ENCODE measurements at places on chromosomes 16 and 17.

DNA sequence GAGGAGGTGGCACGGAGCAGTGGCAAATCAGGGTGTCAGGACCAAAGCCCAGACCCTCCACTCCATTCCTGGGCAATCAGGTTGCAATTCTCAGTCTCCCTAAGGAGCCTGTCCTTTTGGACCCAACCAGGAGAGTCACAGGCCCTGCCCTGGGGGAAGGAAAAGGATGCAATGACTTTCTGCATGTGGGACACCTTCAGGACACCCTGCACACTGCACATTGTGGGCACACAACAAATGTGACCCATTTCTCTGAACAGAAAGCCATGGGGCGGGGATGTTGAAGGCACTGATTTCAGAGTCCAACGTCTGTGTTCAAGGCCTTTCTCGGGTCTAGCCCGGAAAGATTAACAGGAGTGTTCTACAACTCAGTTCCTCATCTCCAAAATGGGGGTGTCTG is 286.2 kb upstream of the FOXF1 start:
- no peak for DNase-seq

DNA sequence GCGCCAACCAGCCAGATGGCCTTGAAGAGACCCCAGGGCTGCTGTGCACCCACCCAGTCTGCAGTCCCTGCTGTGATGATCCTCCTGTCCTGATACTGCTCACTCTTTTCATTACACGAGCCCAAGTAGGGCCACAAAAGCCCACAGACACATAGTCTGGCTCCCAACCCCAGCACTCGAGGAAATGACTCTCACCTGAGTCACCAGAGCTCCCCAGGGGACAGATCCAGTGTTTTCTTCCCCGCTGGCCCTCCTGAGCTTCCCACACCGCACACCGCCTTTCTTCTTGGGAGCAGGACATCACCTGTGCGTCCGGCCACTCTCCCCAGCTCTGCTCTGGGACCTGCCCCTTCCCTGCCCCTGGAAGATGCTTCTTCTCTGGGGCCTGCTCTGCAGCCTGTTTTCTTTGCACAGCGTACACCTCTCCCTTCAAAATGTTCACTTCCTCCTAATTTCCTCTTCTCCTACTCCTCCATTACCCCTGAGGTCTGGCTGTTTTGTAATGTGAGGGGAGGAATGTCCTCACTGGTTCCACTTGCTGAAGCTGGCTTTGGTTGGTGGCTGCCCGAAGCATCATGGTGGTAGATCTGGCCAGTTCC is 2.0 kb upstream of the SCN4A start:
- DNase-seq, result no peak

DNA sequence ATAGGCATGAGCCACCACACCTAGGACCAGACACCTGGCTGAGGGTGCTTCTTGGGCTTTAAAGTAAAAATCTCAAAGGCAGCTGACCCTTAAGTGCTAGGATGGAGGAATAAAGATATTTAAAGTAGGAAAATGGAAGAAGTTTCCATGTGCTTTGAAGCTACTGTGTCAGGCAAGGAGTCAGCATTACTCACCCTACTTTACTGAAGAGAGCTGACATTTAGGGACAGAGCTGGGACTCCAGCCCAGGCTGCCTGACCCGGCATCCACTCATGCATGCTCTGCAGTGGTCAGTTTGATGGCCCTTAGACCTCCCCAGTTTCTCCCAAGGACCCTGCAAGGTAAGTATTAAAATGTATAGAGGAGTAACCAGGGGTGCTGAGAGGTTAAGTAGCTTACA is 124.7 kb upstream of the PLCG2 start:
- DNase-seq, result no peak

- no peak for DNase-seq
Measured at GRCh38 chr17:58617563-58617962, 74.3 kb downstream of the TEX14 start.

DNA sequence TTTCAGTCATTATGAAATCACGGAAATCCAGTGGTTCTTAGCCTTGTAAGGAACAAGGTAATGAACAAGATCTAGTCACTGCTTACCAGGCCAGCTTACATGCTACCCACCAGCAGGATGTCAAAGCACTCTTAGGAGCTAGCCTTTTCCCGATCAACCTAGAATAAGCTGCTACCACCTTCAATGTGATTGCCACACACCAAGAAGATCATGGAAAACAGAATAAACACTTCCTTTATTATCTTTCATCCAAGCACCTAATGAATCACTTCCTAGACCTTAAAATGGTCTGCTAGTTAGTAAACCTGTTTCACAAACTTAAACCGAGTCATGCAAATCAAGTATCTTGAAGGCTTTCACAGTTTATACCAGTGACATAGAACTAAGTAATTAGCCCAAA is 5.0 kb downstream of the BBS2 start:
- DNase-seq, result no peak

DNA sequence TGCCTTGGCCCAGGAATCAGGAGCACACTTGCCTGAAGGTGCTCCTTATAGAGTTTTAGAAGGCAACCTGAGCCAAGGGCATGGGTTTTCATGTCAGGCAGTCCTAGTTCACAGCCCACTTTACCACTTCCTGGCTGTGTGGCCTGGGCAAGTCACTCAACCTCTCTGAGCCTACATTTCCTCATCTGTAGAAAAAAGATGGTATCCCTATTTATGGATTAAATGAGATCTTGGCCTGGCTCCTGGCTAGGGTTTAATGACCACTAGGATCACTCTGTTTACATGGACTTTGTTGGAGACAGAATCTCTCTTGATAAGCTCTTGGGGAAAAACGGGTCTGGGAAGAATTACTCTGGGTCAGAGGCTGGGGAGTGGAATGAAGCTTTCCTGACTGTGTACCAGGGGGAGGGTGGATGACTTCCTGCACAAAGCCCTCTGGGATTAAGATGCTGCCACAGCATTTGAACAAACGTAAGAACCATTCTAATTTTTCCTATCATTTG is 2.3 kb downstream of the MT2A start:
- no peak for DNase-seq

GRCh38 chr17:66508896-66509844 is 206.8 kb downstream of the PRKCA start:
- peak; percentile 20 for DNase-seq

- peak; percentile 96 for DNase-seq
Measured at GRCh38 chr17:42312285-42313130, 24.2 kb downstream of the STAT5A start.

DNA sequence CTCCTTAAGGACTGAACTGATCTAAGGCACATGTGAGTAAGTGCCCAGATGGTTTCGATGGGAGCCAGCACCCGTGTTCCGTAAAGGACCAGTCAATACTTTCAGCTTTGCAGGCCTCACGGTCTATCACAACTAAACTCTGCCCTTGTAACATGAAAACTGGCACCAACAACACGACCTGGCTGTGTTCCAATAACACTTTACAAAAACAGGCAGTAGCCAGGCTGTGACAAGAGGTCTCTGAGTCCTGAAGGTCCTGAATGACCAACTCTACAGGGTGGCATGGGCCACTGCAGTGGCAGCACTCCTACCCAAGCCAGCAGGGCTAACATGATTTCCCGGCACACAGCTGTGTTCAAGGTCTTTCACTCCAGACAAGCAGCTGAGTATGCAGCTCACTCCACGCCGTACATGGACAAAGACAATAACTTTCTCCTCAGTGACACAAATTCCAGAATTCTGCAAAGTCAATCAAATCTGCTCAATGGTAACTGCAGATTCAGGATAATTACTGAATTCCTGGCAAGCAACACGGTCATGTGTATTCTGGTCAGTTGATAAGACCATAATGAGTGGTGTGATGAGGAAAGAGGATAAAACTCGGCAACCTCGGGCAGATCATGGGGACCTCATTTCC is 15.3 kb downstream of the NPLOC4 start:
- DNase-seq, result no peak

GRCh38 chr17:81825841-81826466 is 7.1 kb downstream of the MCRIP1 start:
- DNase-seq, result no peak

DNA sequence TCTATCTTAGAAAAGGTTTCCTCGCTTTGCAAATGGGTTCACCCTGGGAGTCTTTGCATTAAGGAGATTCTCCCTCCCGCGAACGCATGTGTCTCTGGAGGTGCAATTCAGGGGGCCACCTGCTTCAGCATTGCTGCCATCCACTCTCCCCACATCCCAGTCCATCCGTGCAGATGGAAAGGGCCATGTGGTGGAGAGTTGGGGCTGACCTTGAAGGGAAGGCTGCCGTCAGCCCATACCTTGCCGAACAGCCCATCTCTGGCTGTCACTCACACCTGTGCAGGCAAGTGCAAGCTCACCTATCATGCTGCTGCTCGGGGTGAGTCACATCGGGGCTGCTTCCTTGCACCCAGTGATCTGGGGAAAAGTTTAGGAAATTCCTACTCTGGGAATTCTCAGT is 106.1 kb downstream of the ZNF423 start:
- no peak for DNase-seq

- no peak for DNase-seq
Measured at GRCh38 chr17:68238164-68238870, 9.5 kb upstream of the AMZ2 start.

- no peak for DNase-seq
Measured at GRCh38 chr17:44942456-44942855, 5.1 kb downstream of the KIF18B start.

DNA sequence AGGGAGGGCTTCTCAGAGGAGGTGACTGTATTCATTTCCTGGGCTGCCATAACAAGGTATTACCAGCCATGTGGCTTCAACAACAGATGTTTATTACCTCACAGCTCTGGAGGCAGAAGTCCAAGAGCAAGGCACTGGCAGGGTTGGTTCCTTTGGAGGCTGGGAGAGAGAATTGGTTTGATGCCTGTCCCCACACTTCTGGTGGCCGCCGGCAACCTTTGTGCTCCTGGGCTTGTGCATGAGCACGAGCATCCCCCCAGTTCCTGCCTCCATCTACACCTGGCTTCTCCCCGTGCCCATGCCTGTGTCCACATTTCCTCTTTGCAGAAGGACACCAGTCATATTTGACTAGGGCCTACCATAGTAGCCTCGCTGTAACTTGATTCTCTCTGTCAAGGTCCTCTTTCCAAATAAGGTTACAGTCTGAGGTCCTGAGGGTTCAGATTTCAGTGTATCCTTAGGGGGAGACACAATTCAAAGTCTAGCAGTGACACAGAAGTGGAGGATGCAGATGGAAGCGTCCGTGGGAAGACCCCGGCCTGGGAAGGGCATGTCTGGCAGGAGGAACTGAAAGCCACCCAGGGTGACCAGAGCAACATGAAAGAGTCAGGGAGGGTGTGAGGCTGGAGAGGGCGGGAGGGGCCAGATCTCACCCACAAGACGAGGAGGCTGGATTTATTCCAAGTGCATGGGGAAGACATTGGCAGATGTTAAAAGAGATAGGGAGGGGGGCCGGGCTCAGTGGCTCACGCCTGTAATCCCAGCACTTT is 188.2 kb upstream of the HSBP1 start:
- no peak for DNase-seq

DNA sequence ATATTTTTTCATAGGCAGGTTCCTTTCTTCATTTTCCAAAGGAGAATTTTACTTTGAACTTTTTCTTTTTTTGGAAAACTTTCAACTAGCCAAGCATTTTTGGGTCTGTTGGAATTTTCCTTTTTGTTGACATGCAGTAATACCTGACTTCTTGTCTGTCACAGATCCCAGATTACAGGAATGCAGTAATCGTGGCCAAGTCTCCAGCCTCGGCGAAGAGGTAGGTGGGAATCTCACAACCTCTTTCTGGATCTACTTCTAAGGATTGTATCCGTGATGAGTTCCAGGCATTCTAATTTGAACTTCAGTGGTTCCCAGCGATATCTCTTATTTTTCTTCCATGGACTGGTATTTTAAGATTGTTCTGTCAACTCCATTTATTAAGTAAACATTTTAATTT is 31.7 kb downstream of the PRPSAP2 start:
- DNase-seq, result no peak

- DNase-seq, result no peak
Measured at GRCh38 chr17:58278661-58279015, 2.1 kb downstream of the MPO start.

- DNase-seq, result no peak
Measured at GRCh38 chr17:65049085-65049756, 7.3 kb downstream of the GNA13 start.

- DNase-seq, result no peak
Measured at GRCh38 chr17:60311936-60312335, 80.0 kb downstream of the USP32 start.

DNA sequence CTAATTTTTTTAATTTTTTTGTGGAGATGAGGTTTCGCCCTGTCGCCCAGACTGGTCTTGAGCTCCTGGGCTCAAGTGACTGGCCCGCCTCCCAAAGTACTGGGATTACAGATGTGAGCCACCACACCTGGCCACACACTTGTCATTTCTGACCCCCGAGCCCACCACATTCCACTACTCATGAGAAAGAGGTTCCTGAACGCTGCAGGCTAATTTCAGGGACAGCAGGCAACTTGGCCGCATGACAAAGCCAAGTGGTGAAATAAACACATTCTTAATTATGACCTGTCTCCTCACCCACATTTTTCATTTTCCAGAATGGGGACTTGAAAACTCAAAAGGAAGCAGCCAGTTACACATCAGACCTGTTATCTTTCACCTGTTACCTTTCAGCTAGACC is 114.5 kb downstream of the ABCC6 start:
- no peak for DNase-seq

- no peak for DNase-seq
Measured at GRCh38 chr17:20262226-20263114, 204.9 kb downstream of the LGALS9B start.

GRCh38 chr16:2074071-2074470 is 26.3 kb downstream of the TSC2 start:
- DNase-seq, result no peak

- no peak for DNase-seq
Measured at GRCh38 chr17:55038291-55038690, 69.7 kb downstream of the STXBP4 start.

GRCh38 chr16:66952430-66953110 is 8.5 kb upstream of the CES3 start:
- no peak for DNase-seq

DNA sequence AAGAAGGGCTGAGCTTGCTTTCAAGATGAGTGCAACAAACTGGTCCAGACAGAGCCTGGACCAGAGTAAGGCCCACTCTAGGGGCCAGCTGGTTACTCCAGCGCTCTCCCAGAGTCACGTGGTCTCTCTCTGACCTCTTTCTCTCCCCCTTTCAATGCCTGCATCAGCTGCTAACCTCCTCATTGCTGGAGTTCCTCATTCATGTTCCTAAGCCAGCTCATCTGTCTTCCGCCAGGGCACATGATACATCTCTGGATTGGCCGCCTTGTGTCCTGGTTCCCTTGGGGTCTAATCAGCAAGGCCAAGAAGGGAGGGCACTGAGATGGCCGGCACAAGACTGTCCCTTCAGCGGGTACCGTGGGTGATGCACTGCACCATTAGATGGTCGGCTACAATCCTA is 26.9 kb upstream of the ZFP90 start:
- DNase-seq, result no peak

- DNase-seq, result no peak
Measured at GRCh38 chr17:47131761-47132160, 57.3 kb downstream of the CDC27 start.

- peak; percentile 17 for DNase-seq
Measured at GRCh38 chr16:74667255-74667700, 601 bp upstream of the RFWD3 start.

Measured in BE2C (cell line).